ENCODE measurements at places on chromosomes 1 and 21.

GRCh38 chr1:26790551-26790953, 2.8 kb downstream of the PIGV start:
- DNase-seq = no peak

DNA sequence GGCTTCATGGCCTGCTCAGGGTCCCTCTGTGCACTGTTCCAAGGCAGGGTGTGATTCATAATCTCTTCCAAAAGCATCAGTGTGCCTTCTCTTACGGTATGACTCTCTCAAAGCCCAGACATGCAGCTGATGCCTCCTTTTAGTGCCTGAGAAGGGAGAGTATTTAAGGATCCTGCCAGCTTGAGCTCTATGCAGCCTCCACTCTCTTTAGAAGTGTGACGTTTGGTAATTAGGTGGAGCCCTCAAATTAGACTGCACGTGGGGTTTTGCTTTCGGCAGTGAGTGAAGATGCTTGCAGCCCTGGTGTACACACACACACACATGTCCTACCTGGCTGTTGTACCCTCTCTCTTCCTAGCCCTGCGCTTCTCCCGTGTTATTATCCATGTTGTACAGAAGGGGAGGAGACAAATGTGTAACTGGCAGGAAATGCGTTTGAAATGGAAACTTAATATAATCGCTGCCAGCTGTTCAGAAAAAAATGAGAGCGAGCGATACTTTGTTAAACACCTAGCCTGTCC, 2.6 kb upstream of the C1orf174 start:
- DNase-seq = no peak

- DNase-seq = no peak
These were observed 90.6 kb upstream of the CNIH3 start for GRCh38 chr1:224525411-224526040.

- no peak for DNase-seq
These were observed 166.6 kb downstream of the DYRK1A start for GRCh38 chr21:37532868-37533780.

- no peak for DNase-seq
These were observed 2065.2 kb downstream of the MRPL39 start for GRCh38 chr21:23542097-23542496.

DNA sequence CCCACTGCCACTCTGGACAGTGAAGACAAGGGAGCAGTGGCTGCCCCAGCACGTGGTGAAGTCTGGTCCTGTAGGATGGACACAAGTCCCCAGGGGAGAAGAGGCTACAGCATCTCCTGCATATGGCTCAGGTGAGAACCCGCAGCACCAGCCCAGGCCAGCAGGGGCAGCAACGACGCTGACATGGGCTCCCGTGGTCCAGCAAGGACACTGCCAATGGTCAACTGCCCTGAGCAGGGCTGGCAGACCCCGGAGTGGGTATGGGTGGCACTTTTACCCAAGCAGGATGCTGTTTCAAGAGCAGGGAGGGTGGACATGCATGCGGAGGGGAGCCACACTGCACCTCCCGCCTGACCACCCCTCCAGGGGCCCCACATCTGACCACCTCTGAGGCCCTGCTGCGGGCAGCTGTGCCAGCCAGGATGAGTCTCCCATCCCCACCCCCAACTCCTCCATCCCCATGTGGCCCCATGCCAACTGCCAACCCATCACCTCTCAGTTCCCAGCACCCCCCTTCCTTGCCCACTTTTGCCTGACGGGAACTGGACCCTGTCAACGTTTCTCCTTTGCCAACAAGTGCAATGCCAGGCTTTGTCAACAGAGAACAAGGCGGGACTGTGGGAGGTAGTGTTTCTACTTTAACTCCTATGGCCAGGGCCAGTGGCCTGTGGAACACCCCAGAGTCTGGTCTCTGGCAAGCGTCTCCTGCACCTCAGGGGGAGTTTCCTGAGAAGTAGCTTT, 8.6 kb downstream of the MORN1 start:
- DNase-seq = no peak

DNA sequence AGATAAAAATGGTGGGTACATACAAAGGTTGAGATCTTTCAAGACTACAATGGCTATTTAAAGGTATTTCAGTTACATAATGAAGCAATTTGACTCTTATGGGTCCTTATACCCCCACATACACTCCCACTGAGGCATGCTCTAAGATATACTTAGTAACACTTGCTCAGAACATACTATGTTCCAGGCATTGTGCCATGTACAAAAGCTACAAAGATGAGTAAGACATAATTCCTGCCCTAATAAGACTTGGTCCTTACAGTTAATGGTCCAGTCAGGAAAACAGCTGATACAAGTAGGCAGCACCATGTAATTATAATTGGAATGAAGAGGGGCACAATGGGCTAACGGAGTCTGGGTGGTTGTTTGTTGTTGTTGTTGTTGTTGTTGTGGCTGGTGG, 166.7 kb upstream of the BEND5 start:
- DNase-seq = no peak

DNA sequence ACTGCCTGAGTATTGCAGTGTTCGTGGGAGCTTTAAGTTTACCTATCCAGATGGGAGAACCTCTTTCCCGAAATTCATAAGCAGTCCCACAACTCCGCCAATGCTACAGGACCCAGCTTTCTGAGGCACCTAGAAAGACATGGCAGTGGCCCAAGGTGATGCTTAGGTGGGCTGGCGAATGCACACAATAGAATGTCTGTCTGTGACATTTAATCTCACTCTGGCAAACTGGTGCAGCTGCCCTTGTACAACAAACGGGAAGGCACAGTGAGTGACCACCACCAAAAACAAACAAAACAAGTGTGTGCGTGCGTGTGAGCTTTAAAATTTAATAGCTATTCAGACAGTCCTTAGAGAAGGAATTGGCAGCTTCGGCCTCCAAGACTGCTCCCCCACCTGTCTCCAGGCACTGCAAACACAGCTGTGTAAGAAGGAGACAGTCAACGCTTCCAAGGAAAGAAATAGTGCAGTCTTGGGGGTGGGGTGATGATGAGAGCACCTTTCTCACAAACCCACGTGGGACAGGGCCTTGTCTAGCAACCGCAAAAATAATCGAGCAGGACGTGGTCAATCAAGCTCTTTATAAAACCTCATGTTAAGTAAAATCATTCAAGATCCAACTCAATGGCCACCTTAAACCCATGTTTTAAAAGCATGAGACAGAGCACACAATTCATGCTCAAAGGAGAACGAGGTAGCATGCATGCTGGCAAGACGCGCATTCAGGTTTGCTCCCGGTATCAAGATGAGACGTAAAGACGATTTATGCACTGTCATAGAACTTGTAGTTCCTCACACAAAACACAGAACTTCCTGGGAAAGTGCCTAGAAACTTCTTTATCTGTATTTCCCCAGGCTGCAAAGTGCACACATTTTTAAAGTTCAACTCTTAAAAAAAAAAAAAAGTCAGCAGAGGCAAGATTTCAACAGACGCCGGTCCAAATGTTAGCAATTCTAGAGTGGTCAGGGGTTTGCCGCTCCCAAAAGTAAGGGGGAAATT, 84.1 kb downstream of the TM2D1 start:
- DNase-seq = no peak

DNA sequence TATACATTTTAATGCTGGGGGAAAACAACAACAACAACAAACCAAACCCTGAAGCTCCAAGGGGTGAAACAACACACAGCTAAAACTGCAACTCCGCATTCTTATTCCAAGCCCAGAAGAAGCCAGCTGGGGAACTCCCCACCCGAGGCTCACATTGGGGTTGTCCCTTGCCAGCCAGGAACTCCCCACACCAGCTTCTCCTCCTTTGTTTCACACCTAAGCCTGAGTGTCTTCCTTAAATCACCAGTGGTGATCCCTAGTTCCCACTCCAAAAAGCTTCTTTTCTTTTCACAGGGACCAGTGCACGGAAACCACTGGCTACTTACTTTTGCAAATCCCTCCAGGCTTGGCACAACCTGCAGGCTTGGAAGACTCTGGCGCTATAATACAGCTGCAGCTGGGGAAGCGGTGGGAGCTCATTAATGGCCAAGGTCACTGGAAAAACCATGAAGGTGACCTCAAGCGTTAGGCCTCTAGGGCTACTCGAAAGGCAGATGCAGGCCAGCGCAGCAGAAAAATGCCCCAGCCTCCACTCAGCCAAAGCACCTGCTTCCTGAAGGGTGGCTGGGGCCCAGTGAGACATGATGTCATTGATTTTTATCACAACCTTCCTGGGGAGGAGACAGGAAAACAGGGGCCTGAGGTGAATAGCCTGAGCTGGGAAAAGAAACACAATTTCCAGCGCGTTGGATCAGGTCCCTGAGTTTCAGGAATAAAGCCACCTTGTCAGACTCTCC, 40.1 kb downstream of the TLR5 start:
- no peak for DNase-seq

- no peak for DNase-seq
These were observed 10.3 kb upstream of the LUZP1 start for GRCh38 chr1:23178950-23179349.

All from activated CD4-positive, alpha-beta T cell treated with anti-CD3 and anti-CD28 coated beads for 4 hours (primary cell).